Activated naive CD4-positive, alpha-beta T cell treated with anti-CD3 and anti-CD28 coated beads, Interleukin-2, amount 10 ng/mL, durations not matched to agents 7 days and 5 days (primary cell): ENCODE measurements at places on chromosomes 5 and 9.

DNA sequence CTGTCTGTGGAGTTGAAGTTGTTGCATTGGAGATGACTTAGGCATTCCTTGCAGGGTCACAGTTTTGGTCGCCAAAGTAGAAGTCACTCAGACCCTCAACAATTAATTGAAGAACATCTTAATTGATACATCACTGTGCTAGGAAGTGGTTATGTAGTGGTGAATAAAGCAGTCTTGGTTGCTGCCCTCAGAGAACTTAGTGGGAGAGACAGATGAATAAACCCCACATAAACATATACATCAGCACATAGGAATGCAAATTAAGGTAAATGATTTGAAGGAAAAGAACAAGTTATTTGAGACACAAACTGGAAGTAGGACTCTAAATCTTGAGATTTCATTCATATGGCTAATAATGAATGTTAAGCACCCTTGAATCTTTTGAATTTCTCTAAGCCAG, 25.7 kb downstream of the FAM174A start:
- peaks cover 6% of the 10 kb centered on the region for H3K36me3 ChIP-seq
- H3K27ac ChIP-seq: no peak overlapping the region
- no peaks in the 10 kb centered on the region for H3K27me3 ChIP-seq
- DNase-seq: no peak
- H3K4me3 ChIP-seq: no peak overlapping the region

DNA sequence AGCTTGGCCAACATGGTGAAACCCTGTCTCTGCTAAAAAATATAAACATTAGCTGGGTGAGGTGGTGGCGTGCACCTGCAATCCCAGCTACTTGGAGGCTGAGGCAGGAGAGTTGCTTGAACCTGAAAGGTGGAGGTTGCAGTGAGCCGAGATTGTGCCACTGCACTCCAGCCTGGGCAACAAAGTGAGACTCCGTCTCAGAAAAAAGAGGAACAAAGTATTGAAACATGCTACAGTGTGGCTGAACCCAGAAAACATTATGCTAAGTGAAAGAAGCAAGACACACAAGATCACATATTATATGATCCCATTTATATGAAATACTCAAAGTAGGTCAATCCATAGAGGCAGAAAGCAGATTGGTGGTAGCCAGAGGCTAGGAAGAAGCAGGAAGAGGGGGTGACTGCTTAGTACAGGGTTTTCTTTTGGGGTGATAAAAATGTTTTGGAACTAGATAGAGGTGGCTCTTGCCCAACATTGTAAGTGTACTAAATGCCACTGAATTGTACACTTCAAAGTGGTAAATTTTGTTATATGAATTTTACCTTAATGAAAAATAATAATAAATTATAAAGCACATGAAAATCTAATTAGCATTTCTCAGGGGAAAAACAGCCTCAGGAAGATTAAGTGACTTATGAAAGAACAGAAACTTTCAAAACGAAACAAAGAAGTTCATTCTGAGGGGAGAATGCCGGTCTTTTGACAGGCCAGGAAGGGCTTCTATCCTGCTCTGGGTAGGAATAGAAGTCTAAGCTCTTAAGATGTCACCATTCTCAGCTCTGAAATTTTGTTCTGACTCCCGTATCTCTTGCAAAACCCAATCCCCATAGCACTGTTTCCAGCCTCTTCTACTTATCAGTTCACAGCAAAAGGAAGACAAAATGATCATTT, 161.1 kb upstream of the TBCA start:
- no peak overlapping the region for H3K27ac ChIP-seq
- no peak overlapping the region for H3K4me3 ChIP-seq
- H3K36me3 ChIP-seq: no peaks in the 10 kb centered on the region
- peaks cover 18% of the 10 kb centered on the region for H3K27me3 ChIP-seq
- DNase-seq: no peak

- H3K27ac ChIP-seq: no peak overlapping the region
- DNase-seq: no peak
- H3K36me3 ChIP-seq: no peaks in the 10 kb centered on the region
- no peak overlapping the region for H3K4me3 ChIP-seq
Observed at GRCh38 chr9:846852-847251, 5.4 kb downstream of the DMRT1 start.

DNA sequence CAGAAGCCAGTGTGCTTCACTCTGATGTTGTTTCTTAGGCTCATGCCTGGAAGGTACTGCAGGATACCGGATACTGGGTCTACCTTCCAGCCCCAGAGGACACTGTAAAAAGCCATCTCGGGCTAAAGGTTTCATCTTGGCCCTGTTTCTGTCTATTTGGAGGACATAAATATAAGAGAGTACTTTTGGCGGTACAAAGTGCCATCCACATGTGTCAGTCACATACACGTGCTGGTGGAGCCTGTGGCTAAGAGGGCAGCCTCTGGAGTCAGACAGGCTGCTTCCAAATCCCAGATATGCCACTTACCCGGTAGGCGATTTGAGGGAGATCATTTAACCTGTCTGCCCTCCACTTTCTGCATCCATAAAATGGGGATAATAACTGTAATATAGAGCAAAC, 160.4 kb downstream of the NR3C1 start:
- H3K27me3 ChIP-seq: peaks cover 4% of the 10 kb centered on the region
- H3K4me3 ChIP-seq: no peak overlapping the region
- no peak for DNase-seq
- H3K27ac ChIP-seq: no peak overlapping the region

DNA sequence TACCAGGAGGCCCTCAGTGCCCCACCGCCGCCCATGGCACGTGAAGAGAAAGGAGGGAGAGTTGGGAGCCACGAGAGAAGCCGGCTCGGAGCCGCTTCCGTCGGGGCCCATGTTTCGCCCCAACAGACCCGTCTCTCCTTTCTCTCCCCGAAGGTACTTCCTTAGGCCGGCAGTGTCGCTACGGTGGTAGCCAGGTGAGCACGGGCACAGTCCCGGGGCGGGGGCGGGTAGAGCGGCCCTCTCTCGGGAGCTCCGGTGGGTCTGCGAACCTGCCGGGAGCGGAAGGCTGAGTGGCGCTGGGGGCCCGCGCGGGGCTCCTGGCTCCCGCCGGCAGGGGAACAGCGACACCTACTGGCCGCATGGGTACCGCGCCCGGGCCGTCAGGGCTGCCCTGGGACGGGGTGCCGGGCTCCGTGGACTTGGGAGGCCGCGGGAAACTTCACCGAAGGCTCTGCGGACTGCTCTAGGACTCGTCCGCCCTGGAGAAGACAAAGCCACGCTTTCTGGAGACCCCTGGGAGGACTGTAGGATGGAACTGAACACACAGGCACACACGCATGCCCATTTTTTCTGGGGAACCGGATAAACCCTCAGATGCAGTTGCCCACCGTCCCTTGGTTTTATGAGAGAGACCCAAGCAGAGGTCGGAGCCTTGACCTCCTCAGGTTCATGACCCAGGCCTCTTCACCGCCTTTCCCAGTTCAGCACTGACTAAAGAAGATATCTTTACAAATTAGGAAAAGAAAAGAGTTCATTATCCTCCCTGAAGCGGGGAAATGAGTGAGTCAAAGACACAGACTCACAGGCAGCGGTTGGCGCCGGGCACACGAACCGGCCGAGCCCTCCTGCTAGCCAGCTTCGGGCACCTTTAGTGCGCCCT, 202.5 kb downstream of the MEF2C start:
- H3K27me3 ChIP-seq: peaks cover 91% of the 10 kb centered on the region
- peak; percentile 80 for DNase-seq
- H3K27ac ChIP-seq: peak overlapping the region; percentile 28
- peak overlapping the region; percentile 33 for H3K4me3 ChIP-seq
- peaks cover 14% of the 10 kb centered on the region for H3K4me1 ChIP-seq
- peaks cover 5% of the 10 kb centered on the region for H3K36me3 ChIP-seq

- H3K27me3 ChIP-seq: no peaks in the 10 kb centered on the region
- no peak overlapping the region for H3K27ac ChIP-seq
- no peaks in the 10 kb centered on the region for H3K4me1 ChIP-seq
- no peaks in the 10 kb centered on the region for H3K36me3 ChIP-seq
- DNase-seq: no peak
Observed at GRCh38 chr9:16591092-16591491, 279.4 kb downstream of the BNC2 start.

DNA sequence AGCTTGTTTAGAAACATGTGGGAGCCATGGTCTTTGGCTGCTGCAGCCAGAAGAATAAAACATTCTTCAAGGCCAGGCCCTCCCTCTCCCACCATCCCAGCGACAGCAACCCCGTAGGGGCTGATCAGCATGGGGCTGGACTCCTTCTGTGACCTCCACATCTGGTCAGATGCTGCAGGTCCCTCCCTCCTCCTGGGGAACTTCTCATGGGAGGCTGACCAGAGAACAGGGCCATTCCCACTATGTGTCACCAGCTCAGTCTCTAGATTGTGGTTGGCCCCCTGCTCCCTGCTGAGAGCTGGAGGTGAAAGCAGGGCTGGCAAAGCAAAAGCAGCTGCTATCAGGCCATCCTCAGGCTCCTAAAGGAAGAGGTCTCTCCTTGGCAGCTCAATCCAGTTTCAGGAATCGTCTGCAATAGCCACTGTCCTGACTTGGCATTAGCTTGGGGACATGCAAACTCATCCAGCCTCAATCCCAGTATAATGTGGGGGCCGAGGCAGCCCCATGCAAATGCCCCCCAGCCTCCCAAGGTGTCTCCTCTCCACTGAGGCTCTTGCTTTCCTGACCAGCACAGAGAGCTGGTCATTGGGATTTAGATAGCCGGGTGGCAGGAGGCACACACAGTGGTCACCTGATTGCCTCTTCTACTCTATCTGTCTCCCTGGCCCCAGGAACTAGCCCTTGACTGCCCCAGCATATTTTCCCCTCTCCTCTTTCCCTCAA, 81.5 kb downstream of the NRG2 start:
- H3K4me1 ChIP-seq: no peaks in the 10 kb centered on the region
- DNase-seq: no peak
- no peaks in the 10 kb centered on the region for H3K36me3 ChIP-seq
- no peak overlapping the region for H3K4me3 ChIP-seq
- H3K27ac ChIP-seq: no peak overlapping the region

DNA sequence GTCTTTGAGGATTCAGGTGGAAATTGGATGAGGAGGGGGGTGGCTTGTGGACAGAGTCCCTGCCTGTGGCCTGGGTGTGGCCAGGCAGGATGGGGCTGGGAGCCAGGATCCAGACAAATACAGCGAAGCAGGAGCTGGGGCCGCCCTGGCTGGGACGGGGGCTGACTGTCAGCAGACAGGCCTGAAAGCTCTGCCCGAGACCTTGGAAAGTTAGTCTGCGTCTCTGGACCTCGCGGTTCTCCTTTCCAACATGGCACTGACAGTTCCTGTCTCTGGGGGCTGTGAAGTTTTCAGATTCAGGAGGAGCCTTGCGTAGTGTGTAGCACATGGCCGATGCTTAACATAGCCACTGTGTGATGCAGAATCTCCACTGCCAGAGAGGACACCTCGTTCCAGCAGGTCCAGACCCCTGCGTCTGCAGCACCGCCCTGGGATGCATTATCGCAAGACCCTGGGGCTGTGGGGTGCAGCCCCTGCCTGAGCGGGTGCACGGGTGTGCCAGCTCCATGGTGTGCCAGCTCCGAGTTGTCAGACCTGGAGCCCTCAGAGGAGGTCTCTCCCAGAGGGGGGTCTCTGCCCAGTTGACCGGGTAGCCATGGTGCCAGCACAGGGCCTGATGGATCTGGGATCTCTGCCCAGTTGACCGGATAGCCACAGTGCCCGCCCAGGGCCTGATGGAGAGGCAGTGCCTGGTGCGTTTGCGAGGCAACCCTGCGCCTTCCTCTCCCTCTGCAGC, 89.3 kb downstream of the COL5A1 start:
- no peak for DNase-seq
- no peak overlapping the region for H3K27ac ChIP-seq
- H3K27me3 ChIP-seq: no peaks in the 10 kb centered on the region
- no peak overlapping the region for H3K4me3 ChIP-seq

DNA sequence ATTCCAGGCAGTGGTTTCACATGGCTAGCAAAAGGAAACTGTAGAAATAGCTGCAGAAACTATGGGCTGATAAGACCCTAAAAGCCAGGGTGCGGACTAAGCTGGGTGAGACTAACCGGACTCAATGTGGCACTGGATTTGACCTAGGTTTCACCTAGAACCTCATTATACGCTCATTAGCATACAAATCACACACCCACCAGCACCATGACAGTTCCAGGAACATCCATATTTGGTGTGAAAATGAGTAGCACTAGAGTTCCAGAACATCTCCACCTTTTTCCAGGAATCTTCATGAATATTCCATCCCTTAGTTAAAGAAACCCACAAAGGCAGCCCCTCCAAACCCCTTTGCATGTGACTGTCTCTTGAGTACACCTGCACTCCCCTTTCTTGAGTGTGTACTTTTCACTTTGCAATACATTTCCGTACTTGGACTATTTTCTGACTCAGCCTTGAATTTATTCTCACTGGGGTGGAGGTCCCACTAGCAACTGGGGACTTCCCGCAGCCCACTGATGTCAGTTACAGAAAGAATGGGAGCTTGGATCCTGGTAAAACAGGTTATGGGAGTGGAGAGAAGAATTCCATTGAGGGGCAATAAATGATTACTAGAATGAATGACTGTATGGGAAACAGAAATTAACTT, 58.0 kb upstream of the SPATA31C2 start:
- no peak overlapping the region for H3K27ac ChIP-seq
- H3K36me3 ChIP-seq: no peaks in the 10 kb centered on the region
- no peak overlapping the region for H3K4me3 ChIP-seq
- peaks cover 14% of the 10 kb centered on the region for H3K27me3 ChIP-seq

- H3K4me1 ChIP-seq: no peaks in the 10 kb centered on the region
- H3K27ac ChIP-seq: no peak overlapping the region
- H3K36me3 ChIP-seq: no peaks in the 10 kb centered on the region
- no peak overlapping the region for H3K4me3 ChIP-seq
- no peaks in the 10 kb centered on the region for H3K27me3 ChIP-seq
Observed at GRCh38 chr5:78008356-78008967, 232.3 kb upstream of the TBCA start.

- no peak overlapping the region for H3K4me3 ChIP-seq
- H3K36me3 ChIP-seq: peaks cover 72% of the 10 kb centered on the region
- peaks cover 33% of the 10 kb centered on the region for H3K4me1 ChIP-seq
- H3K27ac ChIP-seq: peak overlapping the region; percentile 65
Observed at GRCh38 chr5:172079876-172080275, 73.4 kb upstream of the FBXW11 start.

GRCh38 chr5:75051217-75051751, 1.1 kb downstream of the GCNT4 start:
- peaks cover 8% of the 10 kb centered on the region for H3K36me3 ChIP-seq
- H3K27ac ChIP-seq: peak overlapping the region; percentile 91
- H3K4me1 ChIP-seq: peaks cover 77% of the 10 kb centered on the region
- peak overlapping the region; percentile 85 for H3K4me3 ChIP-seq

- no peak for DNase-seq
- H3K4me3 ChIP-seq: no peak overlapping the region
- no peaks in the 10 kb centered on the region for H3K36me3 ChIP-seq
- no peaks in the 10 kb centered on the region for H3K27me3 ChIP-seq
- no peak overlapping the region for H3K27ac ChIP-seq
Observed at GRCh38 chr5:74303578-74303977, 336.9 kb downstream of the ENC1 start.

- no peak overlapping the region for H3K4me3 ChIP-seq
- no peaks in the 10 kb centered on the region for H3K36me3 ChIP-seq
- no peak overlapping the region for H3K27ac ChIP-seq
- DNase-seq: no peak
Observed at GRCh38 chr5:19555876-19556275, 432.1 kb downstream of the CDH18 start.

DNA sequence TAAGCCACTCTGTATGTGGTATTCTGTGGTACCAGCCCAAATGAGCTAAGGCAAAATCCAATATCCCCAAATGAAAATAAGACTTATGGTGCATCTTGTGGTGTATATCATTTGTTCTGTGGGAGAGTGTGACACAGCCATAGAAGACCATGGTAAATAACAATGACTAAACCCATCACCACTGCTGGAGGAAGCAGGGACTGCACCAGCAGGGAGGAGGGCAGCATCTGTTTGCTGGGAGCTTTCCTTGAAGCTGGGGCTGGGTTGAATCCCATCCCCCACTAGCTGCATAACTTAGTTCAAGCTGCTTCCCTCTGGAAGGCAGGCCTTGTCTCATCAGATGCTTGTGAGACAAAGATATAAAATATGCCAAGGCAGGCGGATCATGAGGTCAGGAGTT, 14.2 kb downstream of the GADD45G start:
- no peaks in the 10 kb centered on the region for H3K4me1 ChIP-seq
- no peak overlapping the region for H3K27ac ChIP-seq
- H3K27me3 ChIP-seq: peaks cover 64% of the 10 kb centered on the region
- no peaks in the 10 kb centered on the region for H3K36me3 ChIP-seq
